ENCODE measurements at places on chromosomes 12 and 14. TPM values are rescaled to one million over a fixed set of nuclear protein-coding genes. Genes with fewer than 3 reads are reported as not detected.

PLA2G1B gene
- polyA plus RNA-seq, result not detected

RPS6KA5 gene
- polyA plus RNA-seq, result 0.61 TPM

GPRC5D gene
- polyA plus RNA-seq, result not detected

ARID2 gene
- polyA plus RNA-seq, result 11.7 TPM

HRK gene
- polyA plus RNA-seq, result not detected

DPF3 gene
- polyA plus RNA-seq, result 6.8 TPM

SINHCAF gene
- 14.4 TPM for polyA plus RNA-seq

MORN3 gene
- polyA plus RNA-seq, result 0.63 TPM

DNA sequence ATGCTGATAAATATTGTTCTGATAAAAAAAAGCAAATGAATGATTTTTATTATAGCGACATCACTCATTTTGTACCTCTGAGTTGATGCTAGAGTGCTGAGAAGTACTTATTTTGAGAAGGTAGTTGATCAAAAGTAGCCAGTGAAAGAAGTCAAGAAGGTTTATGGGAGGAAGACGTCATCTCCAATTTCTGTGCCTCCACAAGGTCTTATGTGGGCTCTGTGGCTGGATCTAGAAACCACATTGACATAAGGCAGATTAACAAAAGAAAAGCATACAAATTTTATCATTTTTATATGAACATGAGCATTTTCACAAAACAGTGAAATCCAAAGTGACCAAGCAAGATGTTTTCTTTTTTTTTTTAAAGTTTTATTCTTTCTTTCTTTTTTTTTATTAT, 289.5 kb upstream of the FAR2 start:
- no peak for DNase-seq

DNA sequence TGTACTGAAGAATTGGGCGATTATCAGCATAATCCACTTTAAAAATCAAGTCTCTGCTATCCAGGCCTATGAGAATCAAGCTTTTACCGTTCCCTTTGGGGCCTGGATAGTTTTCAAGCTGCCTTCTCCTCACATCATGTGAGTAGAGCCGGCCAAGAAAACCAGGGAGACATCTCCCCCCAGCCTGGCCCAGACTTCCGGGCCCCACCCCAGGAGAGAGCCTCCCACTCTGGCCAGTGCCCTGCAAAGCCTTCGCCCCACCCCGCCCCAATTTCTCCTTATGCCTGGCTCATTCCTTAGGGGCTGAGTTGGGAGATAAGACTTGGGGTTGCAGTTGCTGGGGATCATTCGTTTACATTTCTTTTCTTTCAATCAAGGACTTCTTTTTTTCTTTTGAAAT, 1.4 kb upstream of the TMEM132C start:
- no peak for DNase-seq

DNA sequence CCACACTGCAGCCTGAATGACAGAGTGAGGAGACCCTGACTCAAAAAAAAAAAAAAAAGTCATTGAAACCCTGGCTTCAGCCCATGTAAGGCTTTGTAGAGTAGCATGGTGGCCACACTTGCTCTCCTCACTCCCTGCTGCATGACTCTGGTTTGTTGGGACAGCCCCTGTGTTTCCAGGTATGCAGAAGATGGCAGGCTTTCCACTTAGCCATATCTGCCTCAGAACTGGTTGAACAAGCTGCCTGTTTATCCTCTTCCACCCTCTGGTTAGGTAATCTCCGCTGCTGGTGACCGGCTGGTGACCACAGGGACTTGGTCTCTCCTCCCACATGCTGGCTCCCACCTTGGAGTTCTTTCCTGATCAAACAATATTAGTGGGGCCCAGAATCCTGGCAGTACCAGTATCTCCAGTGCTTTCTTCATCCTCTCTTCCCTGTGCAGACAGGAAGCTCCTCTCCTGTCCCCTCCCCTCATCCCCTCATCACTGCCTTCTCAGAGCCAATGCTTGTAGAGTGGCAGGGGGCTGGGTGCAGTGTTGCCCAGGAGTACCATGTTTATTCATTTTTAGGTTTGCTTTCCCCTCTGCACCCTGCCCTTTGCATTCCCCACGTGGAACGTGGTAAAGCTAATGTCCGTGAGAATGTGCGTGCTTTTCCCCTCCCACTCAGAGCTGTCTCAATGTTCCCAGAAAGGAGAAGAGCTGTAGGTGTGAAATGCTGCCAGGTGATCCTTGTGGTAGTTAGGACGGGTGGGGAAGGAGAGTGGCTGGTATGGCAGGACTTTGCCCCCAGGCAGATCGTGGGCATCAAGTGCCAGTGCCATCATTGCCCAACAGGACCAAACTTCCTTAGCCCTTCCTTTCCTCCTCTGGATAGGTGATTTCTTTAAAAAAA, 11.3 kb downstream of the ABHD12B start:
- DNase-seq, result no peak

- DNase-seq, result no peak
These were observed 24.9 kb downstream of the CATSPERB start for GRCh38 chr14:91706996-91707395.

DNA sequence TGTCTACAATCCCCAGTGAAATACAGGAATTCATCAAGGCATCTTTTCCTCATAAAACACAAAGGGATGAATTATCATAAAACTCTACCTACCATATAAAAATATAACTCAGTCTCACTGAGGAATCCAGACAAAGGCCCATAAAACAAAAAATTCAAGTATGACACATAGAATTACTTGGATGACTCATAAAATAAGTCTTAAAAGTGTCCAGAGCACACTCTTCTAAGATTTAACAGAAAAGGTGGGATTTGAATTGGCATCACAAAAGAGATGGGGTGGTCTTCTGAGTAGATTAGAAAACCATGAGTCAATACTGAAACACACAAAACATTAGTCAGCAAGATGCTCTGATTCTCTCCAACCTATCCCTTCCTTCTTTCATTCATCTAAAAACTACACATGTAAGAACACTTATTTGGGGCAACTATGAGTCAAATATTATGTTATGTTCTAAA, 202.7 kb upstream of the GARIN6 start:
- DNase-seq, result peak; percentile 28

GRCh38 chr12:94705676-94706075, 55.3 kb upstream of the TMCC3 start:
- DNase-seq, result no peak

GRCh38 chr12:124736115-124737039, 127.3 kb downstream of the SCARB1 start:
- no peak for DNase-seq

- no peak for DNase-seq
These were observed 11.5 kb upstream of the C14orf132 start for GRCh38 chr14:96027431-96028355.

GRCh38 chr14:23712287-23712686, 76.1 kb downstream of the DHRS2 start:
- DNase-seq, result no peak

GRCh38 chr14:104977681-104978653, at the start of gene AHNAK2:
TSS of gene AHNAK2 (minus strand) at chr14:104978374. CDS start at chr14:104978237, 137 bp downstream.
- peak; percentile 90 for DNase-seq

All from GM23248 (cell line).